ENCODE measurements at places on chromosomes 7 and 10.

DNA sequence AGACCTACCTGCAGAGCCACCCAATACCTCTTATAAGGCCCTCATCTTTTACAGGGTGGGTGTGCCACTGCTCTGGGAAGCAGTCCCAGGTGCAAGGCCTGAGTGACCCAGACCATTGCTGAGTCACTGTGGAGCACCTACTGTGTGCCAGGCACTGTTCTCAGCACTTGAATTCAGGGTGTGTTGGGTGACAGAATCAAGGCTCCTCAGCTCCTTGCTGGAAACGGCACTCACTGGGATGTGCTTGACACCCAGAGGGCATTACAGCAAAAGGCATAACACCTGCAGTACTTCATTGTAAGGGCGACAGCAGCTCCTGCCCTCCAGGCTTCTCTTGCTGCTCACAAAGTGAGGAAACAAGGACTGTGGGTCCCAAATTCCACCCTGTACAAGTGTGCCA, 7.1 kb downstream of the CAMK2B start:
- no peak for DNase-seq

- no peak for DNase-seq
These were observed 44.7 kb downstream of the KLF6 start for GRCh38 chr10:3740157-3740871.

- no peak for DNase-seq
These were observed 13.5 kb downstream of the KCNH2 start for GRCh38 chr7:150964593-150965111.

DNA sequence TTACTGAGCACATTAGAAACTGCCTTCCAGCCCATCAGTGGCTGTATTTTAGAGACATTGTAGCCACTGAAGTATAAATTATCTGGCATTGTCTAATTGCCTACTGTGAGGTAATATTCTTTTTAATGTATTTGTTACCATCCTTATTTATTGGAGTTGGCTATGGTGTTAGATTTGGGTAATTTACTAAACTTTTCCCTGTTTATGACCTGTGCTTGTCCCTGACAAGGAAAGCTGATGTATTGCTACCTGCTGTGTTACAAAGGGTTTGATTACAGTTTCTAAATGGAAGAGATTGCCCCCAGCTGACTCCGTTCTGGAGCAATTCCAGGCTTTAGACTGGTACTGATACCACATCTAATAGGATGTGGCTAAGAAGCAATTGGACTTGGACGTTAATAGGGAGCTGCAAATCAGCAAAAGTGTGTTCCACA, 12.3 kb upstream of the ASCC1 start:
- no peak for DNase-seq

GRCh38 chr7:10346032-10346431, 627.6 kb upstream of the PHF14 start:
- DNase-seq, result no peak

GRCh38 chr7:114212721-114213429, 201.7 kb upstream of the FOXP2 start:
- DNase-seq, result no peak

- DNase-seq, result no peak
These were observed 6.0 kb downstream of the PDLIM1 start for GRCh38 chr10:95284807-95285206.

GRCh38 chr7:117114272-117114671, 161.0 kb downstream of the ST7 start:
- DNase-seq, result no peak

DNA sequence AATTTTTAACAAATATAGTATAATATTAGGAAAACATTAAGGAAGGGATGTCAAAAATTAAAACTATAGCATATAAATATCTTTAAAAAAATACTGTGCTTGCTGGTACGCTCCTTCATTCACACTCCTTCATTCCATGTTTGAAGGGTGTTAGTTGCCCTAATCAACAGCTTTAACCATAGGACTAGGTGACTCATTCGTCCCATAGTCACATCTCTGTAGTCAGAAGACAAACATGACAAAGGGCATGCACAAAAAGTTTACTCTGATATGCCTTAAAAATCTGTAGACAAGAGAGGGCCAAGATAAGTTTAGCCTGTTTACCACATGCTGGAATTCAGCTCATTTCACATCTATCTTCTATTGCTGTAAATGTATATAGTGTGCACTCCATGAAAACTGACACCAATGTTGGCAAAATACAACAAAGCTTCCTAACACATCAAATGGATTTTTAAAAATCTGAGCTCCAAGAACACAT, 646 bp downstream of the FAM13C start:
- DNase-seq, result no peak

- DNase-seq, result no peak
These were observed 16.1 kb downstream of the MYO1G start for GRCh38 chr7:44962483-44963251.

GRCh38 chr7:26620352-26620751, 244.0 kb downstream of the SKAP2 start:
- DNase-seq, result no peak

DNA sequence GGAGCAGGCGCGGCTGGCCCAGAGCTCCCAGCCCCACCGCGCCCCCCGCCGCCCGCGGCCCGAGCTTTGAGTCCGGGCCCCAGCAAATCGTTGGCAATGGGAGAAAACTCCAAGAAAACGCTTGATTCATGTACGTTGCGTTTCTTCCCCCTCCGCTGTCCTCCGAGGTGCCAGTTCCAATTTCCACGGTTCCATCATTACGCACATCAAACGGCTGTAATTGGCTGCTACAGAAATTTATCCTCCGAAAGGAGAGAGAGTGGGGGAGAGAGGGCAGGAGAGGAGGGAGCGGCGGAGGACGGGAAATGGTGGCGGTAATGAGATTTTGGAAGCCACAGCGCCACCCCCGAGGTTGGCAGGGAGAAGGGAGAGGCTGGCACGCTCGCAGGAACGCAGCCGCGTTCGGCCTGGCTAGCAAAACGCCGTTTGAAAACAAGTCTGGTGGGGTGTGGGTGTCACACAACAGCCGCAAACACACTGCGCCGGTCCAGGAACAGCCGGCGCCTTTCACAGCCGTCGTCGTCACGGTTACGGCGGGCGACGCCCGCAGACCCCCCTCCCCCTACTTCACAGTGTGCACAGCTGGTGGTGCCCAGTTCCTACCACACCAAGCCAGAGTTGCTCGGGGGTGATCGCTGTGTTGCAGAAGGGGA, 57.5 kb downstream of the UNCX start:
- DNase-seq, result no peak
